ENCODE measurements at places on chromosomes 1 and 21.

GRCh38 chr1:3066250-3066711 is 2.7 kb upstream of the PRDM16 start:
- no peak for DNase-seq

GRCh38 chr1:176696109-176696508 is 233.1 kb downstream of the PAPPA2 start:
- no peak for DNase-seq

DNA sequence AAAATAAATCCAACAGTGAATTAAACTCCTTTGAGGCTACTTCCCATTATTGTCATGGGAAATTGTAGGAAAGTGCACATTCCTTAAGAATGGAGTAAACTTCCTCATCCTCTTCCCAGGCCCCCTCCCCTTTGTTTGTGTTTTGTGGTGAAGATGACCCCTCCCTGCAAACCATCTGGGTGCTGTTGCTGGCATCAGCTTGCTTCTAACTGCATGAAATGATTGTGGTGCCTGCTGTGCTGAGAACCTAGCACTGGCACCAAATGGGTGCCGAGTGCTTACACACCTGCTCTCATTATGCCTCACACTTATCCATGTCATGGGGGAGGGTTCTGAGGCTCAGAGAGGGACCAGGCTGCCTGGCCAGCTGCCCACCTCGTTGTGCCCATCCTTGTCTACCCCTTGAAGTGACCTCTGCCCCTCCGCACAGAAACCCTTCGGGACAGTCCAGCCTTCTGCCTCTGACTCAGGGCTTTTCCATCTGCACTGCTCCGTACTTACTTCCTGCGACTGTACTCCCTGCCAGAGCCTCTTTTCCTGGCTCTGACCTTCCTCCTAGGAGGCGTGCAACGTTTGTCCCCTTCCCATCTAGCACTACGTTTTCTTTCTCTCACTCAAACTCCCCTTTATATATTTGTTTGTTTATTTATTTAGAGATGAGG is 30.6 kb downstream of the CAPN2 start:
- DNase-seq: no peak

GRCh38 chr1:87814573-87814972 is 485.9 kb downstream of the LMO4 start:
- DNase-seq: no peak

DNA sequence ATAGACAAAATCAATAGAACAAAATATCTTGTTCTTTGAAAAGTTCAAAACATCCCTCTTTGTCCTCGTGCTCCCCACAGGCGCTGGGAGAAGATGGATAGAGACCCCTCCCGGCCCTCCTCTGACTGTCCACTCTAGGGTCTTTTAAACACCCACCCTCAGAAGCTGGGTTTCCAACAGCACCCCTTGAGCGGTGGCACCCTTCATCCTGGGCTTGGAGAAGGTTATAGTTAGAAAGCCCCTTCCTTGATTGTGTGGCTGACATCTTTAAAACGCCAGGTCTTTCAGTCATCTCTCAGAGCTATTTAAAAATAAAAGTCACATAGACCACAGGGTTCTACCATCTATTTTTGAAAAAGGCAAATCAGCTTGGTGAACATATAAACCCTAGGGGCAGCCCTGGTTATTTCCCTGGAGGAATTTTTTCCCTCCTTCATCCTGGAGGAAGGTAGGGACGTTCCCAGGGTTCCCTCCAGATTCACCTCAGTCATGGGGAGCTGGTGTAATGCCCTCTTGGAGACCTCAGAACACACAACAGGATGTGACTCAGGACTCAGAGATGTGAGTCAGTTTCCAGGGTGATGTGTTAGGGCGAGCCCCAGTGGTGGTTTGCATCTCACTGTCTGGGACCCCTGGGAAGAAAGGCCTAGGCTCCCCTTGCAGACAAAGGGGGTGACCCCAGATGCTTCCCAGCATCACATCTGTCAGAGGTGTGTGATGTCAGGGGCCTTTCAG is 138.5 kb downstream of the CLIC6 start:
- peak; percentile 61 for DNase-seq

- peak; percentile 30 for DNase-seq
Measured at GRCh38 chr1:8169364-8170058, 143.4 kb upstream of the ERRFI1 start.

DNA sequence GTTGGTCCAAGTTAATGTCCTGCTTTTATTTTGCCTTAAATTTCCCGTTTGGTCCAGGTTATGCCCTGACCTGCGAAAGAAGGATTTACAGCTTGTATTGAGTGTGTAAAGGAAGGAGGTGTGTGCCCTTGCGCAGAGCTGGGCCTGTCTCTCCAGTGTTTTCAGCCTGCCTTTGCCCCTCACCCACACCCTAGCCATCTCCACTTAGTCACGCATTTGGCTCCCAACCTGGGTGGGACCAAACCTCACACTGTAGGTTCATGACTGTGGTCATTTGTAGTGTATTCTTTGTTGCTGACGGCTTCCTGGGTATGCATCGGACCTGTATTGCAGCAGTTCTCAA is 572 bp upstream of the SRSF10 start:
- peak; percentile 40 for DNase-seq

GRCh38 chr1:169604781-169605560 is 18.7 kb upstream of the F5 start:
- no peak for DNase-seq

- DNase-seq: no peak
Measured at GRCh38 chr1:13948888-13949391, 249.0 kb downstream of the PRDM2 start.

DNA sequence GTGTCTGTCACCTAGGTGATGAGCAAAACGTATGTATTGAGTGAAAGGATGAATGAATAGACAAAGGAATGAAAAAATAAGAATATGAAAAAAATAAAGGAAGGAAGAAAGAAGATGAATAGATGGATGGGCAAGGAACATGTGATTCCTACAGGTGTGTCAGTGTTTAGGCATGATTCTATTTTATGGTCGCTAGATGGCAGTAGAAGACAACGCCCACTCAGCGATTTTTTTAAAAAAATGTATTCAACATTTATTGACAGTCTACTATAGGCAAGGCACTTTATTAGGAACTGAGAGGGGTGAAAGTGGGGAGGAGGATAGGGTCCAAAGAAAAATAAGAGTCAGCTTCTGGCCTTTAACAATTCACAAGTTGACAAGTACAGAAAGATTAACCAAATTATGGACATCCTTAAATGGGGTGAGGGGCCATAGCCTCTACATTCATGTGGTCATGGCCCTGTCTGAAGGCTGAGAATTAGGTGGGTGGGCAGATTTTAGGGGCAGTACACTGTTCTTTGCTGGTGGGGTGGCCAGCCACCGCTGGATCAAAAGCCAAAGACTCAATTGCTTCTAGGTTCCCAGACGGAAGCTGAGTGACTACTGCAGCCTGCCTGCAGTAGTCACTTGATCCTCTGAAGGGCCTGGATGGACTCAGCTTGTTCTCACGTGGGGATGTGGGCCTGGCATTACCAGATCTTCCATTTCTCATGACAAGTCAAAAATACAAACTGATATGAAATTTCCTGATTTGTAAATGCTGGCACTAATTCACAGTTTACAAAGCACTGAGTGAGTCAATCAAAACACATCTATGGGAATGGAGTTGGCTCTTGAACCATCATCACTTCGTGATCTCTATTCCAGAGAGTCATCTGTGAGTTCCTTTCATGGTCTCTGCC is 83.9 kb downstream of the FASLG start:
- no peak for DNase-seq

DNA sequence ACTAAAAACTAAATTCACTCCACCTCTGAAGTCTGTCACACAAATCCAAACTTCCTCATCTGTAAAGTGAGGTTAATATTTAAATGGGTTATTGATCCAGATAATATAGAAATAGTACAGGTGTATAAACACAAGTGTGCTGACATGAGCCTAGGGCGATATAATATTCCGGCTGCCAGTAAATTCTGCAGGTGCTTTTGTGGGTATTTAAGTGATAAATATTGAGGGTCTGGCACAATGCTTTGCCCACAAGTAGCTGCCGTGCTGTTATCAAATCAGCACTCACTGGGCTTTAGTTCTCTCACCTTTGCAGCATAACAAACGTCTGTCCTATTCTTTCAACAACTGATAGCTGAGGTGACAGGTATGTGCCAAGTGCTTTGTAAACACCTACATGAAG is 7.6 kb downstream of the PABPC4 start:
- no peak for DNase-seq

GRCh38 chr21:43308101-43308814 is 118.7 kb downstream of the SIK1 start:
- DNase-seq: no peak

GRCh38 chr1:94235189-94236012 is 2.0 kb downstream of the ARHGAP29 start:
- DNase-seq: no peak

GRCh38 chr1:32948905-32949304 is 15.7 kb downstream of the RNF19B start:
- DNase-seq: no peak

DNA sequence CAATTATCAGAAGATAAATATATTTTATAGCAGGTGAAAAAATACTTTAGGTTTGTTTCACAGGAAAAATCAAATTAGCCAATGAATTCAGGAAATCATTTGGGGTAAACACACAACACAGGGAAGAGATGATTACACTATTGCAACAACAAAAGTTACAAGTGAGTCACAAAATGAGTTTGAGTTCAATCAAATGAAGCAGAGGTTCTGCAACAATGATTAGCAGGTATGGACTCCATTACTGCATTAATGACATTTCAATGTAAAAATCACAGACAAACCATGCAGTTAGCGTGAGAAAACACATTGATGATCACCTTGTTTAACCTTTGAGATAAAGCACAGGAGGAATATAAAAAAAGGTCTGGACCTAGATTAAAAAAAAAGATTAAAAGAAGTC is 9.7 kb downstream of the ADGRL4 start:
- DNase-seq: no peak

GRCh38 chr21:45845770-45846090 is 135.8 kb upstream of the COL6A1 start:
- DNase-seq: no peak

GRCh38 chr1:162663589-162664106 is 31.4 kb downstream of the DDR2 start:
- no peak for DNase-seq

DNA sequence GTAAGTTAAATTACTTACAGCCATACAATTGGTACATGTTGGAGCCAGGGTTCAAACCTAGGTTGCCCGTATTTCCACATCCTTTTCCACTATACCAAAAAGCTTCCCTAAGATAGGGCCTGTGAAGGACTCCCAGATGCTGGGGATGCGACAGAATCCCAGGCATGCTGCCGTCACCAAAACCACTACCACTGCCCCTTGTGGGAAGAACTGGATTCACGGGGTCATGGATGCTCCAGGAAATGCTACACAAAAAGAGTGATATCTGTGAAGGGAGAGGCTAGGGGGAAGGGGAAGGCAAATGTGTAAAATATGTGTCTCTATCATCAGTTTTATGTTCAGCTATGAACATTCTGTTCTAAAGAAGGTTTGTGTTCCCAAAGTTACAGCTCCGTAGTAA is 133.9 kb upstream of the IVNS1ABP start:
- no peak for DNase-seq

DNA sequence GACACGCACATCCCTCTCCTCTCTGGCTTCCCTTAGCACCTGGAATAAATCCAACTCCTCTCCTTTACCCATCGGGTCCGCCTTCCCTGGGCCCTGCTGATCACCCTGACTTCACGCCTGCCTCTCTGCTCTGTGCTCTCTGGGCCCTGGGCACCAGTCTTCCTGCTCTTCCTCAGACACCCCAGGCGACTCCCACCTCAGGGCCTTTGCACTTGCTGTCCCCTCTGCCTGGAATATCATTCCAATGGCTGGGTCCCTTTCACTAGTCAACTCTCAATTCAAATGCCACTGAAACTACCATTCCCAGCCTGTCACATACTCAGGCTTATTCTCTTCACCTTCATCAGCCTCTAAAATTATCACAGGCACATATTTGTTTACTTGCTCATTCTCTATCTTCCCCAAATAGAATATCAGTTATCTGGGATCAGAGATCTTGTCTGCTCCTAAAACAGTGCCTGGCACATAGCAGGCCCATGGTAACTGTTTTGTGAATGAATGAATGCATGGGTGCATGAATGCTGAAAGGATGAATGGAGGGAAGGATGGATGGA is 27.2 kb upstream of the SELENON start:
- no peak for DNase-seq

- no peak for DNase-seq
Measured at GRCh38 chr21:26739189-26739588, 106.0 kb downstream of the ADAMTS1 start.

DNA sequence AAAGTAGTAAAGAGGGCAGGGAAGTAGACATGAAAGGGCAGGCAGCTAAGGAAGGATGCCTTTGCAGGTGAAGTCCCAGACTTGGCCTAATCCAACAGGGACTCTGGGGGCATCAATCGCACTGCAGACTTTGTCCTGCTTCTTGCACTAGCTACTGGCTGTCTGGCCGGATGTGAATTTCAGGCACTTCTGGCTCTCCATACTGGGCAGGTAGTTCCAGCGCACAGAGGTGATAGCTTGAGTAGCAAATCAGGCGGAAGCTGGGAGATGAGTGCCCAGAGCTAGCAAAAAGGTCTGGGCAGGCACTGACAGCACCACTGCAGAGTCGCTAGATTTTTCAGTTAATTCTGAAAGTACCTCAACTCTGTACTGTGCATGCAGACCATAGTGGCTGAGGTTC is 997 bp downstream of the RSPH1 start:
- DNase-seq: no peak

DNA sequence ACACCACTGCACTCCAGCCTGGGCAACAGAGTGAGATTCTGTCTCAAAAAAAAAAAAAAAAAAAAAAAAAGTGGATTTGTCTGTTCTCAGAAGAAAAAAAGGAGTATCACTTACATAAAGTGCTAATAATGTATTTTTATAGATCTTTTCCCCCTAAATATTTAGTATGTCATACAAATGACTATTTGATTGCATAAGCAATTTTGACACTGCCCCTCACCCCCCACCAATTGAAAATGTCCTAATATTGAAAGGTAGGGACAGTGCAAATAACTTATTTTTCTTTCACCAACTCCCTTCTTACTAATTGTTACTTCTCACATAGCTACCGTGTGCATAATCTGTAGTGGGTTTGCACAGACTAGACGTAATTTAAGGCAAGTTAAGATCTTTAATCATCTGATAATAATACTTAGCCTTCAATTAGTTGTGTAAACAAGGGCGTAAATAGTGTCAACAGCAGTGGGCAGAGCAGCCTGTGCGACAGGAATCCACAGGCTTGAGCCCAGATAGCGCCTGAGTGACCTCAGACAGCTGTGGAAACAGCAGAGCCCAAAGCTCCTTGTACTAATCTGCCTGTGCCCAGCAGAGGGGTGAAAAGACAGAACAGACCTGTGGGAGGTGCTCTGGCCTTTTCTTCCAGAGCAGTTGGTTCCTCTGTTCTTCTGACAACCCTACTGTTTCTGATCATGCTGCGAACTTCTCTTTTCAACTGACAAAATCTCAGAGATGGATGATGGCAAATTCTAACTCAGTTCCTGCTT is 4.5 kb upstream of the IER5 start:
- no peak for DNase-seq

DNA sequence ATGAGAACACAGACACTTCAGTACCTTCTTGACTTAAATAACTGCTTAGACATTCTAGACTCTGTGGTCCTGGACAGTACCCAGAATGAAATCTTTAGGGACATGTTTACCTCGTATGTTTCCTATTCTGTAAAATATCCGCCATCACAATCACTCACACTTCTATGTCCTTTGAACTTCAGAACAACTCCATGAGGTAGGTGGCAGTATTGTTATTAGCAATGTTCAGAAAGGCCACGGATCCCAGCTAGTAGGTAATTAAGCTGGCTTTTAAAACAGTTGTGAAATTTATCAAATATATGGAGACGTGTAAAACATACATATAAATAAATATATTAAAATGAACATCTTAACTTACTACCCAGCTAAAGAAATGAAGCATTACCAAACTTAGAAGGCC is 83.4 kb downstream of the CACHD1 start:
- DNase-seq: no peak

GRCh38 chr1:89261926-89262515 is 10.6 kb downstream of the GBP5 start:
- no peak for DNase-seq

All from stimulated activated CD8-positive, alpha-beta memory T cell treated with anti-CD3 and anti-CD28 coated beads, Interleukin-15, amount 100 ng/mL, for 48 hours (primary cell).